Frontal cortex (tissue), 4 donors: ENCODE measurements at places on chromosomes 1 and 21.
A peak's percentile ranks its signal among the peaks of the same experiment; 100 is the strongest.

GRCh38 chr1:189217646-189218045 lies 1260.0 kb downstream of the BRINP3 start:
- no peak for DNase-seq

- no peak for DNase-seq
These were observed 30.5 kb upstream of the NTNG1 start for GRCh38 chr1:107110326-107110725.

- no peak for DNase-seq
These were observed 32.5 kb upstream of the TRAPPC10 start for GRCh38 chr21:43979654-43980053.

- DNase-seq = no peak
These were observed 85.4 kb downstream of the IGSF21 start for GRCh38 chr1:18192974-18193373.

GRCh38 chr1:46690931-46691421 lies 19.3 kb downstream of the TEX38 start:
- no peak for DNase-seq

GRCh38 chr1:201456499-201457309 lies 12.3 kb downstream of the PHLDA3 start:
- no peak for DNase-seq

GRCh38 chr1:60535713-60536112 lies 462.1 kb upstream of the C1orf87 start:
- no peak for DNase-seq

- no peak for DNase-seq
These were observed 177.0 kb downstream of the HS2ST1 start for GRCh38 chr1:87091425-87091824.

DNA sequence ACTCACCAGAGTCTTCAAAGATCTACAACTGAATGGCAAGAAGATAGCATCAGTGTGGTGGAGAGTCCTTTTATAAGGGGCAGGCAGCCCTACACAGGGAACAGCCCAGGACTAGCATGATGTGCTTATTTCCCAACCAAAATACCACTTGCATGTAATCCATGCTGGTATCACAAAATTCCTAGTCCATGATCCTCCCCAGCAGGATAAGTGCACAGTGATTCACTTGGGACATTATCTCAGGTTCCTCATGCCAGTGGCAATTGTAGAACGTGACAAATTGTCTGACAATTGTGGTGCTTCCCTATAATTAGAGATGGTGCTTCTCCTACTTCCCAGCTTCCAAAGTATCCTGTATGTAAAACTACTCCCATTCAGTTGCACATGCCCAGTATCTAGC lies at the start of gene SPRR2G:
SPRR2G (minus strand) TSS at position 45 of the 400 bp plus-strand sequence. CDS start 780 bp downstream, outside the sequence.
- no peak for DNase-seq

DNA sequence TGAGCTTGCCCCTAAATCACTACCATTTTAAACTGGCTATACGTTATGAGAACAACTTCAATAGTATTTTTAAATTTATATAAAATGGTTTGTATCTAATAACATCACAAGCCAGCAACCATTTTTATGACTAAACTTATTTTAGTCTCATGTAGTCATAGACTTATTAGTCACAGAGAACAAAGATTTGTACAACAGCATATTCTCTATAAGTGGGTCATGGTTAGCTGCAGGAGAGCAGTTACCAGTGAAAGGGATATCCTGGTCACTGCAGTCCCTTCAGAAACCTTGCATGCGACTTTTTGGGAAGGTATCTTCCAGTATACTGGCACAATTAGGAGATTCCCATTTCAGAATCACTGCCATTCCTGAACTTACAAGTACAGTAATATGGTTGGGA lies 90.0 kb downstream of the HFM1 start:
- no peak for DNase-seq

DNA sequence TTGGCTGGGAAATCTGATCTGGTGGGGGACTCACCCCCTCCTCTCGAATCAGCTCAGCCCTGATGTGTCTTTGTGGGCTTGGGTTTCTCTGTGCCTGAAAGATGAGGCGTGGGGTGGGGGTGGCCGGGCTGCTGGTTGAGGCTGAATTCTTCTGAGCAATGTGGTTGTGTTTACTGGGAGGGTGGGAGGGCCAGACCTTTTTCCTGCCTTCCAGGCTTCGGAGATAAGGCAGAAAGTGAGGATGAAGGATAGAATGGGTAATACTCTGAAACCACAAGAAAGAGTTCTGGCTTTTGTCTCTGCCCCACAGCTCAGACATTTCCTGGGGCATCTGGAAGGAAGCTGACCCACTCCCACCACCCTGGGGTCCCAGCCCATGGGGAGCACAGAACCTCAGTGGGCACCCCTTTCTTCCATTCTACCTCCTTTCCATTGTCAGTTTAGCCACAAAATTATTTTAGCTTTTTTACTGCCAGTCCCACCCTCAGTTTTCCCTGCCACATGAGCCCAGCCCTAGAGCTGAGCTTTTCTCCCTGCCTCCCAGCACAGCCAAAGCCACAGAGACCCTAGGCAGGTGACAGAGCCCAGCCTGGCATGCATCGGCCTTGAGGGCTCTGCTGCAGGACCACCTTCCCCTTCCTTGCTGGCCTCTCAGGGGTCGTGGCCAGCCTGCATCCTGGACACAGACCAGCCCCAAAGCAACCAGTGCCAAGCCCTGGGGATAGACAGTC lies 11.2 kb downstream of the ALX3 start:
- no peak for DNase-seq

DNA sequence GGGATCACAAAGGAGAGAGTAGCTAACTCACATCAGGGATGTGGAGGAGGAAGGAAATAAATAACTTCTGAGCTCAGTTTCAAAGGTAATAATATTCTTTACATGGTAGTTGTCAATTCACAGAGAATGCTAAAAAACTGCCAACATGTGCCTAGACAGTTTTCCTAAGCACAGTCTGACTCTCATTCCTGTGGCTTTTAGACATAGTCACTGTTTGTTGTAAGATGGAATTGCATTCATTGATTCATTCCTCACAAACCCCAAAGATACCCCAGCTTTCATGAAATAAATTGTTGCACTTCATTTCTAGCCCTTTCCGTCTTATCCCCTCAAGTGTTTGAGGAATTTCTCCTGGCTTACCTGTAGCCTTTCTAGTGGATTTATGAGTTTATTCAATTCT lies 263.9 kb downstream of the NTNG1 start:
- DNase-seq = no peak

- DNase-seq = no peak
These were observed 38.4 kb downstream of the NFASC start for GRCh38 chr1:204909109-204909508.

DNA sequence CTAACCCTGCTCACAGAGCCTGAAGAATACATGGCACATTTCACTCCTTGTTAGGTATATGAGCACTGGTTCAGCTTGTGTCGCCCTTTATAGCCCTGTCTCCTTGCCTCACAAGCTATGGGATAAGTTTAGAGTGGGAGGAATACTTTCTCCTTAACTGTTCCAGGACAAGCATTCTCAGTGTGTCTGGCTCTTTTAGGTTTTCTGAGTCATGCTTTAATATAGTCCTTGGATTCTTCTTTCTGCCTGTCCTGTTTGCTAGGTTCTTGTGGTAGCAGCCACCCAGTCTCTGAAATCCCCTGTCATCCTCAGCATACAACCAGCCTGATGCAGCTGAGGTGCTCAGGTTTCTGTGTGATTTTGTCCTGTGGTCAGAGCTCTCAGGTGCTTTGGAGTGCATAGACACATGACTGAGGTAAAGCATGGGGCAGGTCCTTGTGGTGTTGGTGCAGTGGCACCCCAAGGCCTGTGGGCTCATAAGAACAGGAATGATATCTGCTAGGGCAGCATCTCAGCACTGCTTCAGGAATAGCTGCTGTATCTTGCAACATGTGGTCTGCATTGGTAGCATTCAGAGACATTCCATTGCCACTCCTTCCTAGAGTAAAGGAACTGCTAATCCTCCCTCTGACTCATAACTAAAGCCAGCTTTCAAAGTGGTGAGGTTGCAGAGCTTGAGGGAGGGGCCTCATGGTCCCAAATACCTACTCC lies 14.2 kb upstream of the CASQ2 start:
- DNase-seq = no peak

- DNase-seq = no peak
These were observed 9.5 kb downstream of the SORT1 start for GRCh38 chr1:109388208-109388711.

- DNase-seq = no peak
These were observed 577.8 kb upstream of the NR5A2 start for GRCh38 chr1:199449681-199450080.

DNA sequence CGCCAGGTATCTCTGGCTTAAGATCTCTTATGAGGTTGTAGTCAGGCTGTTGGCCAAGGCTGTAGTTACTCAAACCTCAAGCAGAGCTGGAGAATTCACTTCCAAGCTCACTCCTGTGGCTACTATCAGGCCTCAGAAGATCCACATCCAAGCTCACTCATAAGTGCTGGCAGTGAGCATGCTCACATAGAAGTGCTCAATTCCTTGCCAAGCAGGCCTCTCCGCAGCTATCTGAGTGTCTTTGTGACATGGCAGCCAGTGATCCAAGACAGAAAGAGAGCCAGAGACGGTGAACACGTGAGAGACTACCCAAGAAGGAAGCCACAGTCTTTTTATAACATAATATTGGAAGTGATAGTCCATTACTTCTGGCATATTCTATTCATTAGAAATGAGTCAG lies 278.2 kb downstream of the PAPPA2 start:
- DNase-seq = no peak

DNA sequence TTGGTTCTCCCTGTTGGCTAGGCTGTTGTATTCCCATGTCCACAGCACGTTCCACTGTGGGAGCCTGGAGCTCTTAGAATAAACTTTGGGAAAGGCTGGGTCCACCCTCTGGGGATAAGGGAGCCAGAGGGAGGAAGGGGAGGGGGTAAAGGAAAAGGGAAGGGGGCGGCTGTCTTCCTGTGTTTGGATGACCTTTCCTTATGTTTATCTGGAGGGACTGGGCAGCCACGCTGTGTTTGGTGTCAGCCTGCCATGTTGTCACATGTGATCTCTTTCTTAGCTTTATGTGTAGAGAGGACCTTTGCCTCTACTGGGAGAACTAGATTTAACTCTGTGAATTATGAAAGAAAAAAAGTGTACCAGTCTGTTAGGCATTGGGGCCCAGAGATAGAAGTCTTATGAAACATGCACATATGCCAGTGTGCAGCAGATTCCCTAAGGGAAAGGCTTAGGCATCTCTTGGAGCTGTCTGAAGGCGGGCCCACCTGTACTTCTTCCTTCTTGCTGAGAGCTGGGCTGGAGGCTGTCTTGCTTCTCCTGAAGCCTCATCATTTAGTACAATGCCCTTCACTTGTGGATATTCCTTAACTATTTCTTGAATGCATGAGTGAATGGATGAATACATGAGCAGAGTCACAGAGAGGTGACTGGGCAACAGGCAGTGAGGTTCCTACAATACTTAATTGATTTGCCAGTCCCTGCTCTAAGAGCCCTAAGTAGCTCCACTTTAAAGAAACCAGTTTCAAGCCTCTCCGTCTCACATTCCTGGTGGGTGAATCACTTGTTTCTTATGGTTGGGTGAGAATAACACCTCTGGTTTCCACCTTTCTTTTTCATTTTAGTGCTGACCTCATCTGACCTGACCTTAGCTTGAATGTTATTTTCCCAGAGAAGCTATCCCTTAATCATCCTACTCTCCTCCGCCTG lies 62.5 kb upstream of the ARHGAP29 start:
- no peak for DNase-seq

DNA sequence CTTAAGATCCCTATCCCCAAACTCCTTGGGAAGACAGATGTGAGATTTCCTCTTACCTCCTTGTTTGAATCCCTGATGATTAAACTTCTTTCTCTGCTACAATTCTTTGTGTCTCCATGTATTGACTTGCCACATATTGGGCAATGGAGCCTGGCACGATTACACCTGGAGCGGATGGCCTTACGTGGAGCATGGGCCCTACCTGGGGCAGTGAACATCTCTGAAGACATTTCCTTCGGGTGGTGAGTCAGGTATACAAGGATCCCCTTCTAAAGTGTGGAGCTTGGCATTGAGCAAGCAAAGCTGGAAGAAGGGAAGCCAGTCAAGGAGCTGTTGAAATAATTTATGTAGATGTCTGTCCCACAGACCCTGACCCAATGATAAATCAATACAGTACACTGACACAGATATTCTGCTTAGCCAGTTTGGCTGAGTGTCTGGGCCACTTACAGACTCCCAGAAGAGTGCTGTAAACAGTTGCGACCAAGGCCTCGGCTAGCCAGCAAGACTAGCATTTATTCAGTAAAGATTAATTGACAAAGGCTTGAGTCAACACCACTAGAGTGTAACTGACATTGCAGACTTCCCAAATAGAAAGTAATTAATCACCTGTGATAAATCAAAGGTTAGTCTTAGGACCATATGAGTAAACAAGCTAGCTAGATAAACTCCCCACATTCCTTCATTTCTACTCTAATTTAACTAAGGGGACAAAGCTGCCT lies 83.1 kb upstream of the KCNK1 start:
- DNase-seq = no peak

- peak; percentile 52 for DNase-seq
These were observed 39.5 kb upstream of the CASZ1 start for GRCh38 chr1:10835822-10836421.
